ENCODE measurements at places on chromosomes 7 and 10. TPM values are rescaled to one million over a fixed set of nuclear protein-coding genes. Genes with fewer than 3 reads are reported as not detected.

The SEPHS1 gene
- total RNA-seq = 37.9 TPM

The DNAAF5 gene
- 40.4 TPM for total RNA-seq

The KCP gene
- total RNA-seq = 0.03 TPM

The LIPN gene
- not detected for total RNA-seq

The TRIM50 gene
- not detected for total RNA-seq

The CNPY1 gene
- total RNA-seq = not detected

The LRRN3 gene
- total RNA-seq = not detected

The NODAL gene
- 0.14 TPM for total RNA-seq

The NKX2-3 gene
- not detected for total RNA-seq

The DGKB gene
- total RNA-seq = not detected

The RGR gene
- not detected for total RNA-seq

The INA gene
- 1.5 TPM for total RNA-seq

The CCDC172 gene
- not detected for total RNA-seq

The SPDYE6 gene
- not detected for total RNA-seq

The PTCD1 gene
- 5.3 TPM for total RNA-seq

The NME8 gene
- not detected for total RNA-seq

The ST8SIA6 gene
- not detected for total RNA-seq

The AASS gene
- total RNA-seq = 13.6 TPM

The MACC1 gene
- total RNA-seq = 7.9 TPM

The SPDYE8 gene
- total RNA-seq = not detected

The INTS15 gene
- 19.3 TPM for total RNA-seq

The TMEM209 gene
- total RNA-seq = 24.2 TPM

The TDRD1 gene
- not detected for total RNA-seq

The NPY gene
- not detected for total RNA-seq

The ZNF12 gene
- 11.3 TPM for total RNA-seq

The YKT6 gene
- total RNA-seq = 108 TPM

The RAB19 gene
- total RNA-seq = 0.21 TPM

The TRIL gene
- total RNA-seq = not detected

The CHAT gene
- not detected for total RNA-seq

The TMEM184A gene
- total RNA-seq = 1.1 TPM

The PSD gene
- 0.24 TPM for total RNA-seq
